ENCODE measurements at places on chromosomes 5 and 9.

GRCh38 chr5:168609806-168610482 is 30.8 kb upstream of the PANK3 start:
- DNase-seq = no peak

GRCh38 chr9:103900466-103900865 is 193.6 kb upstream of the SMC2 start:
- DNase-seq = no peak

DNA sequence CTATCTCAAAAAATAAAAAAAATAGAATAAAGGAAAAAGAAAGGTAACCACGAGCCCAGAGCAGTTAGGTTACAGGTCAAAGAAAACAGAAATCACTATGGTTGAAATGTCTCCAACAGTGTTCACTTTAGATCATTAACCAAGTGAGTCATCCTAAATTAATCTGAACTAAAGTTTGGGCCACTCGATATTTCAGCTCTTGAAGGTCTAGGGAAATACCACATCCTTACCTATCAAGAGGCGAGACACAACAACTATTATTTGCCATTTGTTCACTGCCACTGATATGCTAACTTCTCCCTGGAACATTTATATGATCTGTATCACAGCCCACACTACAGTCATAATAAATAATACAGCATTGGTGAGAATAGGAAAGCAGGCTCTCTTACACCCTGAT is 111.3 kb upstream of the NR5A1 start:
- DNase-seq = no peak

GRCh38 chr5:80793354-80793753 is 138.6 kb upstream of the DHFR start:
- DNase-seq = no peak

GRCh38 chr5:111774525-111774924 is 17.5 kb upstream of the NREP start:
- no peak for DNase-seq

GRCh38 chr5:81724571-81724970 is 26.3 kb downstream of the SSBP2 start:
- no peak for DNase-seq
